Stimulated activated CD4-positive, alpha-beta T cell treated with anti-CD3 and anti-CD28 coated beads, Interleukin-4, amount 100 ng/mL, for 1 hour (primary cell): ENCODE measurements at places on chromosomes 2 and 18.

GRCh38 chr18:11808001-11808855 lies 43.0 kb upstream of the CHMP1B start:
- DNase-seq, result no peak

DNA sequence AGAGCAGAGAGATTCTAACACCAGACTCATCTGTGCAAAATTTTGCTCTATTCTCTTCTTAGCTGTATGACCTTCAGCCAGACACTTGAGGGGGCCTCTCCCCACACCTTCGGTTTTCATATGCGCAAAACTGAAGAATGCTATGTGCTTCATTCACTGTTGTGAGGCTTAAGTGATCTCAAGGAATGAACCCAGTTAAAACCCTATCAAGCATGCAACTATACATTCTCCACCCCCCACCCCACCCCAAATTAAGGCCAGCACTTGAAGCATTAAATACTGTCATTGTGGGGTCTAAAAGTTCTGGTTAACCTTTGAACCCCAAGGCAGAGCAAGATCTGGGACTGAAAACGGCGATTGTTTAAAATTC lies 10.0 kb downstream of the PCARE start:
- DNase-seq, result no peak

DNA sequence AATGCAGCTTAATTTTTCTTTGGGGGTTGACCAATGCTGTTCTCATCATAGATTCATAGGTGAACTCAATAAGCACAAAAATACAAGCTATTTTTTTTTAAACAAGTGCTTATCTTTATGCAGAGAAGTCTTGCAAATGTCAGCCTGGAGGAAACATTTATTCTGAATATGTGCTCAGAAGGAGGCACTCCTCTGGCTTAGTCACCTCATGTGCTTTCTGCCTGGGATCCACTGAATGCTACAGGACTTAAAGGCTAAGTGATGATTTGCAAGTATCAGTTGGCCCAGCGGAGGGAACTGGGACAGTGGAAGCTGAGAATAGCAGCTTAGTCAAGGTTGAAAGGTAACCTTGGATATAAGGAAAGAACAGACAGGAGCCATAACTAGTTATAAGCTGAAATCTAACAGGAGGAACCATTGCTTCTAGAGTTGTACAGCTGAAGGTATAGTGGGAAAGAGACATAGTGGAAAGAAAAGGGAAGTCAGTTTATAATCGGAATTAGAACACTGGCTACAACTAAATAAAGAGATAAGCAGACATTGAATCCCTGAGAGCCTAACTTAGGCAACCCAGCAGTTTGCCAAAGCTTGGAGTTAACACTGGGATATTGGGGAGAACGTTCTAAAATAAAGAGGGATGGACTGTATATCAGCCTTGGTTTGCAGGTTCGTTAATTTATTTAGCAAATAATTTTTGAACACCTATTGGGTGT lies 488.7 kb downstream of the SUCLG1 start:
- no peak for DNase-seq

- no peak for DNase-seq
Observed at GRCh38 chr2:70258532-70258875, 567 bp downstream of the PCYOX1 start.
